H1 (cell line): ENCODE measurements at places on chromosomes 7 and 10. TPM values are rescaled to one million over a fixed set of nuclear protein-coding genes. Genes with fewer than 3 reads are reported as not detected.

DNA sequence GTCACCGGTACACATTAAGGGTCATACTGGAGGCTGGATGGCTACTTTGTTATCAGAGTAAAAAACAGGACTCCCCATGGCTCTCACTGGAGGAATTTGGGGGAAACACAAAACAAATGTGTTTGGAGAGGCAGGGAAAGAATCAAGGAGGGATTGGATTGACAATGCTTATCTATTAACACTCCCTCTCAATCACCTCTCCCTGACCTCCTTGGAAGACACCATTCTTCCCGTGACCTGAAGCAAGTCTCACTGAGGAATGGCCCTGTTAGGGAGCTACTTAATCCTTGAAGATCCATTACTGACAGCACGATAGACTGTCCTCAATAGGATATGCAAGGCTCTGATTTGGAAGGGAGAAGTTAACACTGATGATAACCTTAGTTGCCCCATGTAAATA, 242.1 kb upstream of the PTN start:
- no peak overlapping the region for H3K4me3 ChIP-seq
- H3K27me3 ChIP-seq, result no peaks in the 10 kb centered on the region
- H3K36me3 ChIP-seq, result no peaks in the 10 kb centered on the region

The PAX4 gene
- not detected in 2 replicates for total RNA-seq

The CYREN gene
- total RNA-seq, result 46.0 and 46.2 TPM in 2 replicates

- H3K36me3 ChIP-seq, result no peaks in the 10 kb centered on the region
- H3K4me3 ChIP-seq, result no peak overlapping the region; the same call in 1 of the 2 replicates
- peaks cover 11% of the 10 kb centered on the region for H3K4me1 ChIP-seq
- H3K27ac ChIP-seq, result peak overlapping the region; percentile 81
Observed at GRCh38 chr10:44233561-44234482, 151.1 kb downstream of the CXCL12 start.

- no peaks in the 10 kb centered on the region for H3K4me1 ChIP-seq
- no peak overlapping the region for H3K27ac ChIP-seq
- H3K36me3 ChIP-seq, result no peaks in the 10 kb centered on the region
- no peaks in the 10 kb centered on the region for H3K27me3 ChIP-seq
Observed at GRCh38 chr7:132065193-132065988, 509.0 kb upstream of the PODXL start.

The CLDN3 gene
- total RNA-seq, result 19.1 and 20.8 TPM in 2 replicates

- H3K4me3 ChIP-seq, result no peak overlapping the region
- DNase-seq, result no peak
- peaks cover 17% of the 10 kb centered on the region for H3K4me1 ChIP-seq
- H3K27me3 ChIP-seq, result no peaks in the 10 kb centered on the region
- H3K27ac ChIP-seq, result no peak overlapping the region
Observed at GRCh38 chr10:23051855-23052331, 43.5 kb upstream of the MSRB2 start.

GRCh38 chr7:74174606-74175082, 488 bp downstream of the EIF4H start:
- no peaks in the 10 kb centered on the region for H3K27me3 ChIP-seq
- H3K4me3 ChIP-seq, result peak overlapping the region; percentile 71
- H3K27ac ChIP-seq, result peak overlapping the region; percentile 94
- DNase-seq, result no peak

The DENND2A gene
- 11.4 and 13.0 TPM in 2 replicates for total RNA-seq

The GIMAP1 gene
- not detected in 2 replicates for total RNA-seq

DNA sequence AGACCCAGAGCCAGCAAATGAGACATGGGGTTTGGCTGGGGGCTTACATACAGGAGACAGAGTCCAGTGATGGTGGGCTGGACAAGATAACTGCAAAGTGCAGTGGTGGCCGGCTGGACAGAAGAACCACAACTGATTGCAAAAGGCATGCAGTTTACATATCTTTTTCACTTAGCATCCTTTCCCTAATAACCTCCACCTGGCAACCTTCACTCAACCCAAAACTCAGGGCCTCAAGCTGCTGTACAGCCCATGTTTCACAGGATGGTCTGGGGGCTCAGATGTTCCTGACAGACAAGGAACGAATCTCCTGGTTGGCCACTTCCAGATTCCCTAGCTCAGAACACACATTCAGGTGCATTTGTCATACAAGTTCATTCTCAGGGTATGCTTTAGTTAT, 7.8 kb upstream of the PDCD4 start:
- H3K4me1 ChIP-seq, result no peaks in the 10 kb centered on the region
- no peaks in the 10 kb centered on the region for H3K27me3 ChIP-seq
- H3K4me3 ChIP-seq, result no peak overlapping the region
- H3K27ac ChIP-seq, result no peak overlapping the region
- no peaks in the 10 kb centered on the region for H3K36me3 ChIP-seq

- no peak overlapping the region for H3K4me3 ChIP-seq
- peak; percentile 65 for DNase-seq
- no peaks in the 10 kb centered on the region for H3K27me3 ChIP-seq
- H3K36me3 ChIP-seq, result no peaks in the 10 kb centered on the region
- peak overlapping the region; percentile 68; the same call in 1 of the 2 replicates for H3K27ac ChIP-seq
Observed at GRCh38 chr7:102125127-102125596, 161.5 kb upstream of the SH2B2 start.

GRCh38 chr10:70035531-70035930, 17.1 kb upstream of the MACROH2A2 start:
- no peak for DNase-seq
- H3K27me3 ChIP-seq, result no peaks in the 10 kb centered on the region; the same call in 1 of the 2 replicates
- H3K4me3 ChIP-seq, result no peak overlapping the region
- no peaks in the 10 kb centered on the region for H3K4me1 ChIP-seq

The FAM25C gene
- total RNA-seq, result not detected in 2 replicates

The GLUD1 gene
- 93.6 and 96.2 TPM in 2 replicates for total RNA-seq

GRCh38 chr7:480531-481218, 39.0 kb downstream of the PDGFA start:
- H3K36me3 ChIP-seq, result no peaks in the 10 kb centered on the region
- DNase-seq, result peak; percentile 58
- H3K27ac ChIP-seq, result no peak overlapping the region
- no peak overlapping the region for H3K4me3 ChIP-seq

DNA sequence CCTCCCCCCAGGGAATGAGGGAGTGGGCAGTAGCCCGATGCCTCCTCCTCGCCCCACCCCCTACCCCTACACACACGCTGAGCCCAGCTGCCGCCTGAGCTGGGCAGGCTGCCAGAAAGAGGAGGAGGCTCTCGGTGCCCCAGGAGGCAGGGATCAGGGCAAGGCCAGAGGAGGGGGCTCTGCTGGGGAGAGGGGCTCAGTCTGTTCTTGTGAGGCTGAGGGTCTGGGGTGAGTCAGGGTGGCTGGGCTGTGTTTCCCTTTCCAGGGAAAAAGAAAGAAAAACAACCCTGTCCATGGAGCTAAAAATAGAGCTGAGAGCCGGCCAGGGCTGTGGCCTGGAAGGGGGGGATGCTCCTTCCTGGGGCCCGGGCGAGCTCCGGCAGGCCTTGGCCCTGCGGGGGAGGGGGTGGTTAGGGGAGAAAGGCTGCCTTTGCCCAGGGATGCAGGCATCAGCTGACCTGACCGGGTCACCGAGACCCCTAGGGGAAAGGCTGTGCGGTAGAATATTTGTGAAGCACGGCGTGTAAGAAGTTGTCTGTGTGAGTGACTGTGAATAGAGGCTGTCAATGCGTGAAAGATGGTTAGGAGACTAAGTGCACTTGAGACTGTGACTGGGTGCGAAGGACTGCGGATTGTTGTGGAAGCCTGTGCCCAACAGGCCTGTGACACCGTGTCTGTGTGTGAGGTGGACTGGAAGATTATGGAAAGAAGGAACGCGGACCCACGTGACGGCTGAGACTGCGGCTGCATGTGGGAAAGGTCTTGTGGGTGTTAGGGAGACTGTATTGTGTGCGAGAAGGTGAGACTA, 1.2 kb upstream of the LZTS2 start:
- H3K36me3 ChIP-seq, result peaks cover 22% of the 10 kb centered on the region
- peak overlapping the region; percentile 75 for H3K4me3 ChIP-seq
- H3K27me3 ChIP-seq, result no peaks in the 10 kb centered on the region

DNA sequence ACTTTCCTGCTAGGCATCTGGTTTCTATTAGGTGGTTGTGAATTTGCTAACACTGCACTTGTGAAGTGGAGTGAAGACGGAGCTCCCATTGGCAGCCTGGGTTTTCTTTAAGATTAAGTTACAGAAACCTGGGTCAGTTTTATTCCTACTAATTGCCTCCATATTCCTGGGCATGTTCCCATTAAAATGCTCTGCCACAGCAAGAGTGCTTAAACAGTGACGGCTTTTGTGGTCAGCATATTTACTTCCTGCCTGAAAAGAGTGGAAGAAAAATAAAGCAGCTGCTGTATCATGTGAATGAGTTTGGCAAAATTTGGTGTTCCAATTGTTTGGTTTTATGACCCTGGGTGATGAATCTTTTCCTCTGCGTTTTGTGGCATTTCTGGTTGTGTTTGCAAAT, 96.9 kb upstream of the PLXDC2 start:
- H3K36me3 ChIP-seq, result no peaks in the 10 kb centered on the region
- H3K27me3 ChIP-seq, result no peaks in the 10 kb centered on the region
- H3K4me1 ChIP-seq, result no peaks in the 10 kb centered on the region
- no peak overlapping the region for H3K27ac ChIP-seq
- no peak for DNase-seq
- H3K4me3 ChIP-seq, result no peak overlapping the region

The ANKRD61 gene
- 0.32 and 0.42 TPM in 2 replicates for total RNA-seq

The ZP3 gene
- total RNA-seq, result 1.4 and 1.5 TPM in 2 replicates

DNA sequence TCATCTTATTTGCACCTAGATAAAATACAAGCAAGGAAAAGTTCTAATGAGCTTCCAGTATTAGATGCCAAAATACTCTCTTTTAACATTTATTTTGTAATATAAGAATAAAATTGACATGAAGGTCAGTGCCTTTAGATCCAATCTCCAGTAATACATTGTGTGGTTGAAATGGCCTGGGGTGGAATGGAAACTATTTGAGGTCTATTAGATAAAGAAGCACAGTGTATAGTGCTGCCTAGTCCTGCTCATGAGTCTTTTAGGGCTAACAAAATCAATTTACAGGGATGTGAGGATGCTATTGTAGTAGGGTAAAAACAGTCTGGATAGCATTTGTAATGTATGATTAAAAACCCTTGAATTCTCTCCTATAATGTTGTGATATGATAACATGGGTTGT, 84.5 kb upstream of the ETV1 start:
- DNase-seq, result no peak
- H3K36me3 ChIP-seq, result no peaks in the 10 kb centered on the region
- no peaks in the 10 kb centered on the region for H3K4me1 ChIP-seq
- H3K27me3 ChIP-seq, result no peaks in the 10 kb centered on the region
- H3K4me3 ChIP-seq, result no peak overlapping the region
- no peak overlapping the region for H3K27ac ChIP-seq

DNA sequence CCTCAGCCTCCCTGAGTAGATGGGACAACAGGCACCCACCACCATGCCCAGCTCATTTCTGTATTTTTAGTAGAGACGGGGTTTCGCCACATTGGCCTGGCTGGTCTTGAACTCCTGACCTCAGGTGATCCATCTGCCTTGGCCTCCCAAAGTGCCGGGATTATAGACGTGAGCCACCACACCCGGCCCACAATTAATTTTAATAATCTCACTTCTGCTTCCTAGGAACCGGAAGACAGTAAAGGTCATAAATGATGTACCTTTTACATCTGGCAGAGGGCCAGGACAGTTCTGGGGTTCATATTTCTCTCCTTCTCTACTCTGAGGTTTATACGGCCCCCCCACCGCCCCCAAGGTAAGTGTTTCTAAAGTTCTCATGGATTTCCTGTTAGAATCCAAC, 31.2 kb upstream of the AOAH start:
- no peak overlapping the region for H3K4me3 ChIP-seq
- H3K4me1 ChIP-seq, result no peaks in the 10 kb centered on the region
- no peaks in the 10 kb centered on the region for H3K27me3 ChIP-seq
- no peaks in the 10 kb centered on the region for H3K36me3 ChIP-seq
- H3K27ac ChIP-seq, result no peak overlapping the region

- H3K36me3 ChIP-seq, result no peaks in the 10 kb centered on the region
- no peaks in the 10 kb centered on the region for H3K27me3 ChIP-seq
- no peak overlapping the region for H3K4me3 ChIP-seq
Observed at GRCh38 chr7:132461032-132461592, 115.2 kb downstream of the PLXNA4 start.

GRCh38 chr10:17387861-17388503, 66.4 kb downstream of the ST8SIA6 start:
- H3K27me3 ChIP-seq, result no peaks in the 10 kb centered on the region
- H3K36me3 ChIP-seq, result no peaks in the 10 kb centered on the region
- no peak overlapping the region for H3K27ac ChIP-seq
- H3K4me1 ChIP-seq, result no peaks in the 10 kb centered on the region
- DNase-seq, result no peak
- no peak overlapping the region for H3K4me3 ChIP-seq

GRCh38 chr7:29038463-29038862, 80.3 kb upstream of the TRIL start:
- H3K27ac ChIP-seq, result no peak overlapping the region
- H3K4me1 ChIP-seq, result peaks cover 3% of the 10 kb centered on the region
- no peak overlapping the region for H3K4me3 ChIP-seq
- no peaks in the 10 kb centered on the region for H3K27me3 ChIP-seq
- H3K36me3 ChIP-seq, result no peaks in the 10 kb centered on the region
- no peak for DNase-seq

GRCh38 chr10:117640406-117640805, 97.9 kb downstream of the EMX2 start:
- no peaks in the 10 kb centered on the region for H3K27me3 ChIP-seq
- no peak for DNase-seq
- no peak overlapping the region for H3K27ac ChIP-seq
- no peaks in the 10 kb centered on the region for H3K4me1 ChIP-seq
- no peaks in the 10 kb centered on the region for H3K36me3 ChIP-seq

The NRG3 gene
- total RNA-seq, result 4.3 and 5.0 TPM in 2 replicates

GRCh38 chr10:95861386-95861785, 46.4 kb upstream of the CC2D2B start:
- H3K4me3 ChIP-seq, result no peak overlapping the region
- no peaks in the 10 kb centered on the region for H3K36me3 ChIP-seq
- no peaks in the 10 kb centered on the region for H3K27me3 ChIP-seq
- no peak for DNase-seq

GRCh38 chr10:4849555-4850242, 23.7 kb downstream of the AKR1E2 start:
- no peaks in the 10 kb centered on the region for H3K27me3 ChIP-seq
- no peaks in the 10 kb centered on the region for H3K36me3 ChIP-seq
- peaks cover 2% of the 10 kb centered on the region; the same call in 1 of the 2 replicates for H3K4me1 ChIP-seq
- H3K27ac ChIP-seq, result no peak overlapping the region
- no peak overlapping the region for H3K4me3 ChIP-seq

DNA sequence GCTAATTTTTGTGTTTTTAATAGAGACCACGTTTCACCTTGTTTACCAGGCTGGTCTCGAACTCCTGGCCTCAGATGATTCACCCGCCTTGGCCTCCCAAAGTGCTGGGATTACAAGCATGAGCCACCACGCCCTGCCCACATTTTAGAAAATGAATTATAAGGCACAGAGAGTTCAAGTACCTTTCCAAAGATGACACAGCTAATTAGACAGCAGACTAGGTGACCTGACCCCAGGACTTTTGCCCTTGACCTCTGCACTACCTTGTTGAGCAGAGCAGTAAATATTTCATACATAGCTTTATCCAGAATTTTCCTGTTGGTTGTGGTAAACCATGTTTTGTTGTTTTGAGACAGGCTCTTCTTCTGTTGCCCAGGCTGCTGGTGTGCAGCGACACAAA, 131.3 kb upstream of the KCTD7 start:
- H3K27ac ChIP-seq, result no peak overlapping the region
- H3K4me1 ChIP-seq, result 0 out of 2 replicates have a peak, but pooled peaks cover 2% of the 10 kb centered on the region
- no peaks in the 10 kb centered on the region for H3K36me3 ChIP-seq
- no peaks in the 10 kb centered on the region for H3K27me3 ChIP-seq

The SLC18A2 gene
- total RNA-seq, result 6.7 and 7.0 TPM in 2 replicates

GRCh38 chr7:5502721-5503243, 79.1 kb upstream of the TNRC18 start:
- H3K4me3 ChIP-seq, result no peak overlapping the region
- H3K27ac ChIP-seq, result no peak overlapping the region
- no peaks in the 10 kb centered on the region for H3K27me3 ChIP-seq
- peaks cover 22% of the 10 kb centered on the region for H3K36me3 ChIP-seq
- no peaks in the 10 kb centered on the region for H3K4me1 ChIP-seq
